ENCODE measurements at places on chromosomes 11 and 22. TPM values are rescaled to one million over a fixed set of nuclear protein-coding genes. Genes with fewer than 3 reads are reported as not detected.

- no peaks in the 10 kb centered on the region for H3K27me3 ChIP-seq
- no peaks in the 10 kb centered on the region for H3K36me3 ChIP-seq
- no peak overlapping the region for H3K27ac ChIP-seq
- H3K4me3 ChIP-seq = no peak overlapping the region
These were observed 245.6 kb upstream of the B3GAT1 start for GRCh38 chr11:134657631-134658030.

Gene OR51I1
- total RNA-seq = not detected

DNA sequence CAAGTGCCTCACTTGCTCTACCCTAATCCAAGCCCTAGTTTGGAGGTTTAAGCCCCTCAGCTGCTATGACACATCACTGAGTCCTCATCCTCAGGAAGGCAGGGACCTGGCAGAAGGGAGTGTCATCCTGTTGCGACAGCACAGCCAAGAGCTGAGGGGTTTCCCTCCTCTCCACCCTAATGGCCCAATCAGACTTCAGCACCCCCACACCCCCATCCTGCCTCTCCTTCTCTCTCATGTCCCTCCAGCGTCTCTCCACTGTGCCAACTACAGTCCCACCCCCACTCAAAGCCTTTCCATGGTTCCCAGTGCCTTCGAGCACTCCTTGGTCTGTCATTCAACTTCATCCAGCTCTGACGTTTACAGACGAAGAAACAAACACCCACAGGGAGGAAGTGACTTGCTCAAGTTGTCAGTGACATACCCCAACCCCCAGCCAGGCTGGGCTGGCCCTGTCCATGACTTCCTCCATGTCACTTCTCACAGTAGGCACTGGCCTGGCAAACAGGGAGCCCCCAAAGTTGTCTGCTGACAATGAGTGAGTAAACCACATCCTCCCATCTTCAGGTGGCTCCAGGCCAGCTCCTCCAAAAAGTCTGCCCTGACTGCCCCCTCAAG, 15.6 kb downstream of the ARAP1 start:
- H3K36me3 ChIP-seq = no peaks in the 10 kb centered on the region
- H3K4me3 ChIP-seq = no peak overlapping the region
- H3K27me3 ChIP-seq = no peaks in the 10 kb centered on the region
- peaks cover 27% of the 10 kb centered on the region for H3K4me1 ChIP-seq
- peak; percentile 77 for DNase-seq

Gene GDPD4
- total RNA-seq = not detected

DNA sequence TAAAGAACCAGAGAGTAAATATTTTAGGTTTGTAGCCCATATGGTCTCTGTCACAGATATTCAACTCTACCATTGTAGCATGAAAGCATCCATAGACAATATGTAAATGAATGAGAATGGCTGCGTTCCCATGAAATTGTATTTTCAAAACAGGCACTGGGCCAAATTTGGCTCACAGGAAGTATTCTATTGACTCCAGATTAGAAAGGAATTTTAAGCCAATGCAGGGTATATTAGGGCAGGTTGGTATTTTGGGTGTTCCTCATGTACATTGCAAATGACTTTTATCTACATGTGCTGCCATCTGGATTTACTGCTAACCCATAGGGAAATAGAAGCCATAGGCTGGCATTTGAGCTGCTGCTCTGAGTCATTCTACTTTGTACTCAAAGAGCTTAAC, 35.1 kb upstream of the PDGFD start:
- H3K27me3 ChIP-seq = no peaks in the 10 kb centered on the region
- no peak overlapping the region for H3K27ac ChIP-seq
- no peaks in the 10 kb centered on the region for H3K4me1 ChIP-seq
- no peak for DNase-seq
- H3K36me3 ChIP-seq = no peaks in the 10 kb centered on the region
- H3K4me3 ChIP-seq = no peak overlapping the region
